ENCODE measurements at places on chromosomes 5 and 9. TPM values are rescaled to one million over a fixed set of nuclear protein-coding genes. Genes with fewer than 3 reads are reported as not detected.

FRMD3 gene
- total RNA-seq: 5.2 TPM

GRXCR2 gene
- total RNA-seq: not detected

UNC5A gene
- total RNA-seq: 1.1 TPM

DNA sequence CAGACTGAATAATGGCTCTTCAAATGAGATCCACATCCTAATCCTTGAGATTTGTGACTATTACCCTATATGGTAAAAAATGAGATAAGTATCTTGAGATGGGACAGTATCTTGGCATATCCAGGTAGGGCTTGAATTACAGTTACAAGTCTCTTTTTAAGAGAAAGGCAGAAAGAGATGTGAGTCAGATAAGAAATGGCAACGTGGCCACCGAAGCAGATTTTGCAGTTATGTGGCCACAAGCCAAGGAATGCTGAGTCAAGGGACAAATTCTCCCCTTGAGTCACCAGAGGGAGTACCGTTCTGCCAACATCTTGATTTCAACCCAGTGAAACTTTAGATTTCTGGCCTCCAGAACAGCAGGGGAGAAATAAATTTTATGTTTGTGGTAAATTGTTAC lies 1983.0 kb upstream of the C9orf72 start:
- peak; percentile 10 for DNase-seq

DNA sequence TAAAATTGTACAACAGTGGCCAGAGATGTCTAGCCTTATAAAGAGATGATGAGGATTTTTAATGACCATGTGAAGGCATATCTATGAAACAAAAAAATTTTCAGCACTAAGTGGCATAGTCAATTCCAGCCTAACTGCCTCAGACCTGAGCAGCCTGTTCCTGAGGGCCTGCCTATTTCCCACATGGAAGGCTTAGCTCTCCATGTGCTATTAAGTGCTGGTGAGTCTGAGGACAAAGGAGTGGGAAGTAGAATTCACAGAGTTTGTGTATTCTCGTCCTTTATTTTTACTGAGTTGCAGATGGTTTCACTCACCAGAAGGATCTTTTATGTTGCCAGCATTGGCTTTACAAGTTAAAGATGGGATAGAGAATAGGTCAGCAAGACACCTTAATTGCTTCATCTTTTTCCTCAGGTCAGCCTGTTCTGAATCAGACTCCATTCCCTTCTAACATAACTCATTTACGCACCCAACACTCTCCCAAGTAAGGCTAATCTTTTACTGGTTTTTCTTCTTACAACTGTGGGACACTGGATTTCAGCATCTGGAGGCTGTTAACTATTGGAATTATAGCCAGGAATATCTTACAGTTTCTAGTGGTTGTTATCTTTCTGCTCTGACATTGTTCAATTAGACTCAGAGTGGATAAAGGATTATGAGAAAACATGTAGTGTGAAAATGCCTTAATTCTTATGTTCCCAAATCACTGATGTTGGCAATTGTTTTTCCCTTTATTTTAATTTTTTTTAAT lies 76.8 kb downstream of the ISOC1 start:
- no peak for DNase-seq
